ENCODE measurements at places on chromosomes 11 and 22.

DNA sequence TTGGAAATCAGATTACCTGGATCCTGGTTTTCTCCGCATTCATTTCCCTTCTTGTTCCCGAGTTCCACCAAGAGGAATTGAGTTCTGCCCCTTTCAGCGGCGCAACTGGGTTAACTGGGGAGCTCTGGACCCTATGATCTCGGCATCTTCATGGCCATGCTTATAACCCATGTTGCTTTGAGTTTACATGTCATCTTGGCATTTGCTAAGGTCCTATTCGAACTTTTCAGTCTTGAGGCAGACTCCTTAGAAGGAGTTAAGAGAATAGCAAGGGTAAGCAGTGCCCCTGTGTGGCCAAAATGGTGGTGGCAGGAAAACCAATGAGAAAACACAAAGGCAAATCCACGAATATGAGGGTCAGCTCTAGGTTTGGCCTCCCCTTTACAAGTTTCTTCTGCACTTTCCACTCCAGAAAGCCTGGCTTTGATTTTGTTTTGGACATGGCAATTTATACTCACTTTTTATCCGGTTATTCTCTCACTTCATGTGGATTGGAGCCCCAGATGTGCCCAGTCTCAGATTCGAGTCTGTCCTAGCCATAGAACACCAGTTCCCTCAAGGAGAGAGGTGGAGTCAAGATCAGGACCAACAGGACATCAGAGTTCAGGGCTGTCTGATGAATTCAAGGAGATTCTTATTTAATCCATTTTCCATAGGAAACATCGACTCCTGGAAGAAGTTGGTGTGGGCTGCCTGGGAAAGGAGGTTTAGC is 55.3 kb upstream of the FBXO3 start:
- DNase-seq, result peak; percentile 43

DNA sequence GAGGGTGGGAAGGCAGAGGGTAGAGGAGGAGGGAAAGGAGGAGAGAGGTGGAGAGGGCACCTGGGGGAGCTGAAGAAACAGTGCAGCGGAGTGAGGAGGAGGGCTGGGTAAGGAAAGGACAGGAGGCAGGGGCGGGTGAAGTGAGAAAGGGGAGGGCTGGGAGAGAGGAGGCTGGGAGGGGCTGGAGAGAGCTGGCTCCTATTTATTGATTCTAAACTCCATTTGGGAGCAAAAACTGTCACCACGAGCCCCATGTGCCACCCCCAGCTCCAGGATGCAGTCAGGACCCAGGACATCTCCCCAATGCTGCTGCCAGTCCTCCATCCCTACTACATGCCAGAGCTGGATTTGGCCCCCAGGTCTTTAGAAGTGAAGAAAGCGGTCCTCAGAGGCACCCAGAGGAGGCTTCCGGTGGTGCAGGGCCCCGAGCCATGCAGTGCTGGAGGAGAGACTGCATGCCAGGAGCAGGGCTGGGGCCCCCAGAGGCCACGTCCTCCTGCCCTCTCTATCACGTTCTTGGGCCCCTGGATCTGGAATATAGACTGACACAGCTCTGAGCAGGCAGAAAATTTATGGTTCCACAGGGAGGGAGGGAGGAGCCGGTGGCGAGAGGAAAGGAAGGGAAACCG is 53.7 kb downstream of the SLC22A12 start:
- no peak for DNase-seq

- DNase-seq, result no peak
These were observed 170.0 kb downstream of the LRRC4C start for GRCh38 chr11:41289408-41289807.

GRCh38 chr11:18768978-18769377 is 22.6 kb downstream of the PTPN5 start:
- no peak for DNase-seq

DNA sequence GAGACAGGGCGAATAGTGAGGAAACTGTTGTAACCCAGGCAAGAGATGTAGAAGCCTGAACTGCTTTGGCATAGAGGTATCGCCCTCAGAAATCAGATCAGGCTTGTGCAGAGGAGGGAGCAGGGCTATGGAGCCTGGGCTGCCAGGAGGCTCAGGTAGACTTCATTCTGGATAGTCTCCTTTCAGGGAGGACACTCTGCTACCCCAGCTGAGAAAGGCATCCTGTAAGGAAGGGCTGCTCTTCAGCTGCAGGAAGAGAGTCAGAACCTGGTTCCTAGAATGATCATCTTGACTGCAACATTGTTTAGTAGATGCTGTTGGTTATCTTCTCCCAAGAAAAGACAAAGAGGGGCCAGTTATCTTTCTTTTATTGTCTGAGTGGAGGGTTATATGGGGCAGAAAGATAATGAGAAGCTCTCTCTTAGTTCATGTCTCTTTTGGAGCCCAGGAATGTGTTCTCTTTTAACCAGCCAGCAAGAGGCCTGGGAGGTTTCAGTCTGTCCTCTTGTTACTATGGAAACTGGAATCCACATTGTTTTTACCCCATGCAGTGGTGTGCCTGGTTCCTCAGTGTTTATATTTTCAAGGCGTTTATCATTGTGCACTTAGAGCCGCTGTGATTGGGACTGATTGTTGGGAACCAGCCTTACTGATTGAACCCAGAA is 95.7 kb downstream of the STIM1 start:
- DNase-seq, result no peak

DNA sequence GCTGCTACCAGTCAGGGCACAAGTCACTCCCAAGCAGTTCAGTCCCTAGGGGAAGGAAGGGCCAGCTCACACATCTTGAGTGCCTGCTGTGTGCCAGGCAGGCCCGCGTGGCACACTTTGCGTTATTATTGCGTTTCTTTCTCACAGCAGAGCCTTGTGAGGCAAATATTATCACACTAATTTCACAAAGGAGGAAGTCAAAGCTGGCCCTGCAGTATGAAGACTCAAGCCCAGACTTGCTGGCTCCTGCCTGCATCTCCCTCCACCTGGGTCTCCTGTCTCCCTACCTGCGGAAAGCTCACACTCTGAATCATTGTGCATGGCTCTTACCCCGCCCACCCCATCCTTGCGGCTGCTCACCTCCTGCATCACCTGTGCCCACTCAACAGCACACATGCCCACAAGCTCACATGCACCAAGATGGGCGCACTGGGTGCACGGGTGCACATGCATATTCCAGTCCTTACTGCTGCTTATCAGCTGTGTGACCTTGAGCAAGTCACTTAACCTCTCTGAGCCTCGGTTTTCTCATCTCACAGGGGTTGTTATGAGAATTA is 31.7 kb upstream of the P2RY2 start:
- no peak for DNase-seq

DNA sequence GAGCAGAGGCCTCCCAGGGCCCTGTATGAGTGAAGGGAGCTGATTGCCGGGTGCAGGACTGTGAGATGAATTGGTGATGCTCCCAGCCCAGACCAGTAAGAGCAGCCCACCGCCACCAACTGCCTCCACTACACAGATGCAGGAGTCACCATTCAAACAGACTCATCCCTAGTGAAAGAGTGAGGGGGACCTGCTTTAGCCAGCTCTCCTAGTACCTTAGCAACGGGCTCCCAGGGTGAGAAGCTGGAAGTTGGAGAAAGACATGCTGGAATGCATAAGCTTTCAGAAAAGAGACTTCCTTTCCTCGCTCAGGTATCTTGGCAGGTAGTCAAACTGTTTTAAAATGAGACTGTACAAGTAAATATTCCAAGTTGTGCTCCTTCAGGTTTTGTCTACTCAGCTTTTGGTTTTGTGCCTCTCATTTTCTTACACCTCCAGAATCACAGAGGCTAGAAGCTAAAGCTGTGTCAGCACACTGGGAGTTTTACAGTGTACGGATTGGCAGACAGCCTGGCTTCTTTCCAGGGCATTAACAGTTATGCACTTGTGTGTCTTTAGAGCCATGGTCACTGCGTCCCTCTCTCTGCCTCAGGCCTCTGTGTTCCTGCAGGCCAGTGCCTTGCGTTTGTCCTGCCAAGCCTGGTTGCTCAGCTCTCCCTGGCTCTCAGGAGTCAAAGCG is 146.2 kb downstream of the ATXN10 start:
- no peak for DNase-seq

- DNase-seq, result no peak
These were observed 85.5 kb downstream of the ETS1 start for GRCh38 chr11:128501632-128502549.

GRCh38 chr11:72773291-72773690 is 20.6 kb downstream of the STARD10 start:
- no peak for DNase-seq

DNA sequence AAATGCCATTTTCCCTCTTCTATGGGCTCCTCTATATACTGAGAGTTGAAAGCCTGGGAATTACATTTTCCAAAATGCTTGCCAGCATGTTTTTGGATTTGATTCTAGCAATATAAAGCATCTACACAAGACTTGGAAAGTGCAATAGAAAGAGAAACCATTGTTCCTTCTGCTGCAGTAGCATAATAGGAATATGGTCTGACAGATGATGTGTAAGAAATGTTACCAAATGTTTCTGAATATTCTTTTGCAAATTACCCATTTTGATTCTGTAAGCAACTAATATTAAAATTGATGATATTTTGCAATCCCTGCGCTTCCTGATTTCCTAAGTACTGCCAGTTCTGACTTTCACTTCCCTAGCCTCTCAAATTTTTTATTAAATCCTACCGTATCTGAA is 61.6 kb downstream of the CASP12 start:
- DNase-seq, result no peak

Measured in CD4-positive, alpha-beta T cell (primary cell).